ENCODE measurements at places on chromosomes 5 and 9.

DNA sequence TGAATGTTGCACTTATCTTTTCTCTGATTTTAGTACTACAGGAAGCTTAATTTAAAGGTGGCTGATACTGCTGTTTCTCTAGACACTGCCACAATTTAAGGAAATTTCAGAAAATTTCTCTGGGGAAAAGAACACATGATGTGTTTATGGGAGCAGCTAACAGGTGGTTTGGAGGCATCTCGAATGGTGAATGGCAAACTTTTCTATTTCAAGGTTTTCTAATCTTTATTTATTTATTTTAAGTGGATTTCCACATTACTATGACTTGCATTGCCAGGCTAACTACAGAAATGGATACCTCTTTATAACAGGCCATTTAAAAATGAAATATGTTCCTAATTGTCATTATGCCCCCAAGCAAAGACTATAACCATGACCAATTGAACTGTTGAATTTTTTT lies 50.4 kb downstream of the PDE6A start:
- no peak for DNase-seq

- no peak for DNase-seq
Measured at GRCh38 chr5:55923177-55923771, 71.5 kb downstream of the IL6ST start.

DNA sequence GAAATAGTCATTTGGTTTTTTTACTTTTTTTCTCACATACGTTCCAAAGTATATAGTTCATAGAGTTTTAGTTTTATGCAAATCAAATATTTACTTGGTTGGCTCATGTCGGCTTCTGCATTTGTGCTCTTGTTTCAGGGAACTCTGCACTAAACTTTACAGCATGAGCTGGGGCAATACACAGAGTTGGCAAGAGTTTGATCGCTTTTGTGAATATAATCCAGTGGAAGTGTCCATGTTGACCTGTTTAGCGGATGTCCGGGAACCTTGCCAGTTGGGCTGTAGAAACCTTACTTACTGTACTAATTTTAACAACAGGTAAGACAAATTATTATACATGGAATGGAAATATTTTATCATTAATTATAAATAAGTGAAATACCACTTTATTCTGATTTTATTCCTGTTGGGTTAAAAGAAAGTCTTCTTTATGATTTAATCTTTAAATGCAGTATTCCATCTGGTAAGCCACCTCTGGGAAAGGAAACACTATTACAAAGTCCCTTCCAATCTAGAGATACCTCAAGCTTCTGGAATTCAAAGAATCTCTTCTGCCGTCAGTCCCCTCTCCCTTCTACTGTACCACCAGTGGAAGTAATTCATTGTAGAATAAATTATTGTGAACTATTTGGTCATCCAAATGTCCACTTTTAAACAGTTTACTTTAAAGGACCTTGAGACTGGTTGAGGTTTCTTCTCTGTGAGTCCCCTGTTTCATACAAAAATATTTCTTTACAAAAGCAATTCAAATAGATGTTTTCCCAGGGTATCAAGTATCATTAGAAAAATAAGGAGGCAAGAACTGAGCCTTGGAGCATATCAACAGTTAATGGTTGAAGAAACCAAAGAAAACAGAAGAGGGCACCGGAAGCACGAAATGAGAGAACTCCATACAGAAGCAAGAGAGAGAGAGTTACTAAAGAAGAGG lies 45.2 kb upstream of the GLIPR2 start:
- no peak for DNase-seq

- DNase-seq, result no peak
Measured at GRCh38 chr5:34978681-34979080, 49.3 kb downstream of the DNAJC21 start.

- DNase-seq, result no peak
Measured at GRCh38 chr5:50921366-50922133, 255.1 kb downstream of the PARP8 start.

- DNase-seq, result no peak
Measured at GRCh38 chr9:94800424-94801117, 74.1 kb downstream of the AOPEP start.

DNA sequence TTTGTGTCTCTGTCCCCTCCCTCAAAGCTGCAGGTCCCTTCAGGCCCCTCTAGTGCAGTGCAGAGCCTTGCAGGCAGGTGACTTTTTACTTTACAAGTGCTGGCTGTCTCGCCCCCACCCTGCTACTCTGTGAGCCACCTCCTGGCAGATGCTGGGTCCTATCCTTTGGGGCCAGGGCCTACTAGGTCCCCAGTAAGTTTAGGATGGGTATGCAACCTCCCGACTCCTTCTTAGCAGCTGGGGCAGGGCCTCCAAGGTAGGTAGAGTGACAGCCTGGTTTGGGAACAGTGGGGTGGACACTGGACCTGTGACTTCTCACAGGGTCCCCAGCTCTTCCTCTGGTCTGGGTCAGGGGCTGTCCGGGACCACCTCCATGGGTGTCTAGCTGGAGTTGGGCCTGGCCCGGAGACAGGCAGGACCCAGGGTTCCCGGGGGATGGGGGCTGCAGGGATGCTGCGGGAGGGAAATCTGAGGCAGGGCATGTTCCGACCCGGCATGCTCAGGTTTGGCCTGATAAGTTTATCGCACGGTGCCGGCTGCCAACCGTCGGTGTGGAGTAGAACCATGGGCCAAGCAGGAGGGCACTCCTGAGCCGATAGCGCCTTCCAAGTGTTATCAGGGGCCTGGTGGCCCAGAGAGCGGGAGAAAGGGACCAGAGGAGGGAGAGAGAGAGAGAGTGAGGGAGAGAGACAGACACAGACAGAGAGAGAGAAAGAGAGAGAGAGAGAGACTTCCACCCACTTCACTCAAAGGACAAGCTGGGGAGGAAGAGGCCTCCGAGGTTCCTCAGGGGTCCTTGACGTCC lies 20.5 kb downstream of the GFI1B start:
- DNase-seq, result no peak

- DNase-seq, result no peak
Measured at GRCh38 chr9:12815888-12816287, 41.1 kb downstream of the LURAP1L start.

- DNase-seq, result no peak
Measured at GRCh38 chr9:4579001-4579400, 83.1 kb upstream of the PLPP6 start.

- no peak for DNase-seq
Measured at GRCh38 chr9:134602547-134603362, 38.8 kb upstream of the COL5A1 start.

GRCh38 chr5:109399092-109399759 lies 10.5 kb downstream of the PJA2 start:
- no peak for DNase-seq

- DNase-seq, result no peak
Measured at GRCh38 chr9:25704800-25705199, 26.6 kb upstream of the TUSC1 start.
